ENCODE measurements at places on chromosomes 13 and 19.

- no peak for DNase-seq
Observed at GRCh38 chr13:84812078-84812477, 929.8 kb upstream of the SLITRK1 start.

DNA sequence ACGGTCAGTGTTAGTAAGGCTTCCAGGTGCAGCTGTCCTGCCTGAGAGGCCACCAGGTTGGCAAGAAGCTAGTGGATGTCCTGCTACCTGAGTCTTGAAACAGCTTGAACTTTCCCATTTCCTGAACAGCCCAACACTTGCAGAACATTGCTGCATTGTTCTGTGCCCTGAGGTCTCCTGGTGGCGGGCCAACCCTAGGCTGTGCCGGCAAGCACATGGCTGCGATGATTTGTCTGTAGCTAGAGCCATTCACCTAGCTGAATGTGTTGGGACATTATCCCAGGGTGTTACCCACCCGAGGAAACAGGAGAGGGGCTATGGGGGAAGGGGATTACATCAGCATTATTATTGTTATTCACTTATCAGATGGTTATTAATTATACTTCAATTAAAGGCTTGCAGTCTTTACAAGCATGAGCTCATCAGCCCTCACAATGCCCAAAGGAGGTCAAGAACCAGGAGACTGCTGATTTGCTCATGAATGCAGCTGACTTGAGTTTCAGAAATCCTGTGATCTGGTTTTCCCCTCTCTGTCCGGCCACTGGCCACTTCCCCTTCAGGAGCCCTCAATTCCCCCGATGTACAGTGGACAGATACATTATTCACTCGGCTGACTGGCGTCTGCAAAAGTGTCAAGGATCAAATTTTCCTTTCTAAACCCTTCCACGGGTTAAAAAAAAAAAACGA is 187.6 kb upstream of the TSC22D1 start:
- DNase-seq: no peak

GRCh38 chr13:46961719-46962118 is 64.9 kb upstream of the HTR2A start:
- DNase-seq: no peak

GRCh38 chr19:17281391-17282304 is at the start of gene ANKLE1:
ANKLE1 (plus strand) TSS chr19:17281901; CDS start chr19:17281921, 20 bp downstream.
- no peak for DNase-seq

DNA sequence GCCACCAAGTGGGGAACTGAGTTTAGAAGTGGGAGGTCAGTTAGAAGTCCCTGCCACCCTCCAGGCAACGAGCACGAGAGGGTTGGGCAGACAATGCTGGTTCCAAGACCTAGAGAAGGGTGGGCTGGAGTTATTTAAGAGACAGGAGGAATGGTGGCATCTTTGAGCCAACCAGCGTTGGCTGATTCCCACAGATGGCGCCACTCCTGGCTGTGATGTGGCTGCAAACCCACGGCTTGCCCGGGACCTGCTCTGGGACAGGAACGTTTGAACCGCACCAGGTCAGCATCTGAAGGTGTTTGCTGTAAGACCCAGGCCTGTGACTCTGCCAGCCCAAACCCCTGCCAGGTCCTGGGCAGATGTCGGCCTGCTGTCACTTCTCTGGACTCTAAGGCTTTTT is 42.8 kb downstream of the BICRA start:
- DNase-seq: no peak

GRCh38 chr19:597406-598315 is 8.0 kb downstream of the HCN2 start:
- no peak for DNase-seq

DNA sequence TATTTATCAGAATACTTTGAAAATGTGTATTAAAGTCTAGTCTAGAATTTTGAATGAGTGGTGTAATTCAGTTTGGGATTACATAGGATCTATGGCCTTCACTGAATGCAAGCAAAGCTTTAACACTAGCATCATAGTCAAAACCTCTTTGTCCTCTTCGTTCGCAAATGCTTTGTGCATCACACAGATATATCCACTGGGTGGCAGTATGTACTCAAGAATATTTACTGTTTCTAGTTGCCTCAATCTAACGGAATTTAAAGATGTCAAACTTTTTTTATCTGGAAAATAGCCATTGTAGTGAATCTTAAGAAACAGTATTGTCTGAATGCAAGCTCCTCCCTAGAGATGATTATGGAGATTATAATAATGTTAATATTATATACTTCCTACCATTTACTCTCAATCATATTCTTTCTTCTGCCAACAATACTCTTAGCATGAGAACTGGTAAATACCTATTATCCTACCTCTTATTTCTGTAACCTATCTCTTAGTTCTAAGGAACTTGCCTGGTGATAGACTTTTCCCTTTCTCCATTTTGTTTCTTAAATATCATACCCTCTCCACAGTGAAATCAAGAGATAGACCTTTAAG is 25.8 kb downstream of the LACC1 start:
- no peak for DNase-seq

DNA sequence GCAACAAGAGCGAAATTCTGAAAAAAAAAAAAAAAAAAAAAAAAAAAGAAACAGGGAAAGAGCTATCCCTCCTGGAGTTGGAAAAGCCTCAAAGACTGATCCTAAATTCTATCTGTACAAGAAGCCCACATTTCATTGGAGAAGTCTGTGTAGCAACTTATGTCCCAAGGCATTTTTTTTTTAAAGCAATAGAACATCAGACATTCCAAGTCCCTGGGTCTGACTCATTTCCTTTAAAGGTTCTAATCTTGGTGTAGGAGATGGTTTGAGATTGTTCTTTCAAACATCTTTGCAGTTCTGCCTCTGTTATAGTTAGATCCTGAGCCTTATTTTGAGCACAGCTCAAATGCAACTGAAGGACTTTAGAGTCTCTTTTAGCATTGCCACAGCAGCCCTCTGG is 706.5 kb upstream of the MIR17HG start:
- DNase-seq: no peak

GRCh38 chr13:29849071-29849631 is 1.3 kb downstream of the UBL3 start:
- DNase-seq: no peak

DNA sequence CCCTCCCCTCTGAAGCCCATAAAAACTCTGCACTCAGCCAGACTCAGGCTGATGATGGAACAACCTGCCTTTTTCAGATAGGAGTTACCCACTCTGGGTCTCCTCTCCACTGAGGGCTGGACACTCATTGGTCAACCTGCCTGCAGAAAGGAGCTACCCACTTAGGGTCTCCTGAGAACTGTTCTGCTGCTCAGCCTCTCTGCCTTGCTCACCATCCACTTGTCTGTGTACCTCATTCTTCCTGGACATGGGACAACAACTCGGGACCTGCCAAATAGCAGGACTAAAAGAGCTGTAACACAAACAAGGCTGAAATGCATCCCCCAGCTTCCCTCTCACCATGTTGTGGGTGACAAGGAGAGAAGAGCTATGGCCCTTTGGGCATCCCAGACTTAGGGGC is 18.4 kb upstream of the RCBTB2 start:
- DNase-seq: no peak

- DNase-seq: no peak
Observed at GRCh38 chr13:85675151-85675907, 123.9 kb downstream of the SLITRK6 start.

All from GOT3 (cell line).